ENCODE measurements at places on chromosomes 13 and 19.
A peak's percentile ranks its signal among the peaks of the same experiment; 100 is the strongest.

DNA sequence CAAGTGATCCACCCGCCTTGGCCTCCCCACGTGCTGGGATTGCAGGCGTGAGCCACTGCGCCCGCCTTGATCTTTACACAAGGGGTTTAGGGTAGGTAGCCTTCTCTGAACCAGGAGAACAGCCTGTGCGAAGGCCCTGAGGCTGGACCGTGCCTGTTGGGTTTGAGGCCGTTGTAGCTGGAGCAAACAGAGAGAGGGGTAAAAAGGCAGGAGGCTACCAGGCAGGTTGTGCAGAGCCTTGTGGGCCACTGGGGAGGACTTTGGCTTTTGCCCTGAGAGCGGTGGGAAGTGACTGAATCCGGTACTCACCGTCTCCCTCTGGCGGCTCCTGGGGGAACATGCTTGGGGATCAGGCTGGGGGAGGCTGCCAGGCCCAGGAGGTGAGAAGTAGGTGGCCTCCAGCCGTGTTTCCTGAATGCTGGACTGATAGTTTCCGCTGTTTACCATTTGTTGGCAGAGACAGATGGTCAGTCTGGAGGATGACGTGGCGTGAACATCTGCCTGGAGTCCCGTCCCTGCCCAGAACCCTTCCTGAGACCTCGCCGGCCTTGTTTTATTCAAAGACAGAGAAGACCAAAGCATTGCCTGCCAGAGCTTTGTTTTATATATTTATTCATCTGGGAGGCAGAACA is 24.6 kb downstream of the SPC24 start:
- no peak for DNase-seq

DNA sequence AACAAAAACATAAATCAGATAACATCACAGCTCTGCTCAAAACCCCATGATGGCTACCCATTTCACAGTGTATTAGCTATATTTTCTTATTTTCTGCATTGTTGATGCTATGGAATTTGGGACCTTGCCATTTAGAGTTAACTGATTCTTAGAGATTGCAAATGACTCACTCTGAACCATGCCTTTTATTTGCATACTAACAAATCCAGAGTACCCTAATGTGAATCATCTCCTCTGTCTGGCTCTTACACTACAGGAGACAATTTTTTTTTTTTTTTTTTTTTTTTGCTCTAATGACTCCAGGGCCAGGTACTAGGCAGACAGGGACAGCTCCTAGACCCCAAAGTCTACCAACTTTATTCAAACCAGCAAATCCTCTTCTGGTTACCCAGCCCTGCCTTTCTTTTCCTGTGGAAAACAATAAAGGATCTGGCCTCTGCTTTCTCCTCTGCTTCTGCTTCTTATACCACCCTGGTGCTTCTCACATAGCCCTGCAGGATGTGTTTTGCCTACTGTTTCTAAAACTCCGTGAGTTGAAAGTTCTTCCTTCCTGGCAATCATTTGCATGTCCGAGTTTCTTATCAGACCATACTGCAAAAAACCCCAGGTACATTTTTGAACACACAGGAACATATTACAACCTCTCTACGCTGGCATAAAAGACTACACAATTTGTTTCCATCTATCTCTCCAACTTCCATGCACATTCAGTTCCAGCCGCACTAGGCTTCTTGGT is 10.6 kb upstream of the ZNF460 start:
- DNase-seq = no peak

GRCh38 chr19:46431824-46432223 is 3.1 kb upstream of the PNMA8C start:
- DNase-seq = no peak

DNA sequence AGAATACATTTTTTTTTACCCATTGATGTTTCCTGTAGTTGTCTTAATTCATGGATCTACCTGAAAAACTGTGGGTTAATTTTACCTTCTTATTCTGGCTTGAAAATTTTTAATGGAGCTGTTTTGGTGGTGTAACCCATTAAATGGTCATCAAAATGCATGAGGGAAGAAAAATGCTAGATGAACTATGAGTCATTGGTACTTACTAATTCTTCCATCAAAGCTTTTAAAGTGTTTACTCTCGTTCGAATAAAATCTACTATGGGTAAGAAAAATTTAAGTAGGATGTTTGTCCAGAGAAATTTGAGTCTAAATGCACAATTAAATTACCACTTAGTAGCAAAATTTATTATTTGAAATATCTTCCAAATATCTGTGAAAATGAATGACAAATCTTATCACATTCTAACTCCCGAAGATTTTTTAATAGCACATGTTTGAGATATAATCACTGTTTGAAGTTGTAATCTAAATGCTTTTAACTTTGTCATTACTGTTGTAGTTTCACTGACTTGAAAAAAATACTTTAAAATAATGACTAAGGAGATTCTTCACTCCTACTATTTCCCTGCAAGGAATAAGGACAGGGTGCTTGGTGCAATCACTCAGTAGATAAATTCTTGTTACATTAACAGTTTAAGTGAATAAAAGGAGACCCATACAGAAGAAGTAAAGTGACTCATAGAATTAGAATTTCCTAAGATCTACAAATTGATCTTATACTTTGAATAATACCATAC is 437.7 kb downstream of the IRS2 start:
- DNase-seq = no peak

- DNase-seq = peak; percentile 67
Observed at GRCh38 chr13:38590796-38591507, 95.9 kb upstream of the FREM2 start.

DNA sequence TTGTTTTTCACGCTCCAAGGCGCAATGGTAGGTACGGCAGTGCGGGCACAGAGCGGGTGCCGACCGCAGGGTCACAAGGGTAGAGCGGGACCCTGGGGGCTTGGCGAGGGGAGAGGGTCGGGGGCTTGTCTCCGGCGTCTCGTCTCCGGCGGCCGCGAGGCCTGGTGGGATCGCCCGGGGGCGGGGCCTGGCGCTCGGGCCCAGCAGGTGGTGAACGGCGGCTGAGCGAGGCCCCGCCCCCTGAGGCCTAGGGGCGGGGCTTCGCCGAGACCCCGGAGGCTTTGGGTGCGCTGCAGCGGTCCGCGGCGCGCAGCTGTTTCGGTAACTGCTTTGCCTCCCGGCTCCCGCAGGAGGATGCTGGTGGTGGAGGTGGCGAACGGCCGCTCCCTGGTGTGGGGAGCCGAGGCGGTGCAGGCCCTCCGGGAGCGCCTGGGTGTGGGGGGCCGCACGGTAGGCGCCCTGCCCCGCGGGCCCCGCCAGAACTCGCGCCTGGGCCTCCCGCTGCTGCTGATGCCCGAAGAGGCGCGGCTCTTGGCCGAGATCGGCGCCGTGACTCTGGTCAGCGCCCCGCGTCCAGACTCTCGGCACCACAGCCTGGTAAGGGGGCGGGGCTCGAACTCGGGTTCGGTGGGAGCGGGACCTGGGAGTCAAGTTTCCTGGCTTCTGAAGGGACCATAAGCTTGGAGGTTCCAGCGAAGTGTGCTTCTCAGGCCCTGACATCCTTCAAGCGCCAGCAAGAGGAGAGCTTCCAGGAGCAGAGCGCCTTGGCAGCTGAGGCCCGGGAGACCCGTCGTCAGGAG is at the start of gene TSEN34:
TSS of gene TSEN34 (plus strand) at position 298 of the 800 bp plus-strand sequence. CDS start at position 355, 57 bp downstream.
- DNase-seq = peak; percentile 78

DNA sequence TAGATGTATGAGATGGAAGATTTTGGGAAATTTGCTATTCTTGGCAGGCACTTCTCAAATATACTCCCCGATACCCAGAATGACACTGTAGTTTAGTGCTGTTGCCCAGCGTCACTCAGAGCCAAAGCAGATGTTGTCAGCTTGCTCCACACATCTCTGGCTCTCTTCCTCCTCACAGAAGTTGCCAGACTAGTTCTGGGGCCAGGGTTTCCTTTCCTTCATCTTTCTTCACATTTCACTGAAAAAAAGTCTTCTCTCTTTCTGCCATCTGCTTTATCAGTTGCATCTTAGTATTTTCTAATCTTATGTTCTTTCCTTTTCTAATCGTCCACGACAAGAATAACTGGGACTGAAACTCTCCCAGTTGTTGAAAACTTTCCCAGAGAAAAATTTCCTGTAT is 251.4 kb downstream of the RGCC start:
- DNase-seq = no peak

- no peak for DNase-seq
Observed at GRCh38 chr19:11540645-11541044, 2.0 kb downstream of the CNN1 start.

DNA sequence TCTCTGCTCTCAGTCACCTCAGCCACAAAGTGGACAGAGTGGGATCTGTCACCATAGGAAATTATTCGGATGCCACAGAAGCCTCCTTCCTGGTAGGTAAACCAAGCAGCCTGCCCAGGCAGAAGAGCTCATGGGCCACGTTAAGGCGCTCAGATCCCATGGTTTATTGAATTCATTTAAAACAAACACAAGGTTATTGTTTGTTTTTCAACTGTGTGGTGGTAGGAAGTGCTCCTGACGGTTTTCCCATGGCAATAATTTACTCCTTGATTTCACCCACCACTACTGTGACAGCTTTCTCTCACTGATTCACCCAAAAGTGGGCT is 14.4 kb downstream of the BCAM start:
- DNase-seq = no peak

- no peak for DNase-seq
Observed at GRCh38 chr19:11416346-11417052, 2.6 kb downstream of the RGL3 start.

DNA sequence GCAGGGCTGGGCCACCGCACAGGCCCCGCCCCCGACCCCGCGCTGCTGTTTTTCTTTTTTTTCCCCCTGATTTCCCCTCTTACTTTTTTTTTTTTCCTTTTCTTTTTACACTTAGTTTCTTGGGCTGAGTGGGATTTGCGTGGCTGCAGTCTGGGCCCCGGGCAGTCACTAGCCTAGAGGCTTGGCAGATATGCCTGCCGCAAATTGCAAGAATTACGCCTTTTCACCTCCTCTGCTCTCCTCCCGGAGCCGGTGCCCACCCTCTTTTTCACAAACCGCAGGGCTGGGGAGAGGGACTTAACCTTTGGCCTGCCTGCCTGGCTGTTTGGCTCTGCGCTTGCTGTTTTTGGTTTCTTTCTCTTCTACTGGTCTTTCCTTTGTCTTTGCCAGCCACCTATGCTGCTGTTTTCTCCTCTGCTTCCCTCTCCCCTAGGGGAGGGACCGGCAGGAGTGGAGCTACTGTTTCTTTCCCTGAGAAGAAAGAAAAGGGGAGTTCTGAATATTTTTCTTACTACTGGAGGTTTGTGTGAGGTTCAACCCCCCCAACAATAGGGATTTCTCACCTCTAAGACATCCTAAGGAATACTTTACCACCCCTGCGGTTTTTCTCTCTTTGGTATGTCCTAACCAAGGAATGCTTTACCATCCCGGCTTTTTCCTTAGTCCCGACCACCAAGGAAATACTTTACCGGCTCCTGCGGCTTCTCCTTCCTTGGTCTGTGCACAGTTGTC is 11.0 kb downstream of the ZNF552 start:
- no peak for DNase-seq

- DNase-seq = peak; percentile 53
Observed at GRCh38 chr19:36573020-36573894, at the start of gene ZNF529. Gene ZNF529, minus strand, starts transcription at chr19:36573292. Its CDS starts 946 bp downstream, at chr19:36572346.

DNA sequence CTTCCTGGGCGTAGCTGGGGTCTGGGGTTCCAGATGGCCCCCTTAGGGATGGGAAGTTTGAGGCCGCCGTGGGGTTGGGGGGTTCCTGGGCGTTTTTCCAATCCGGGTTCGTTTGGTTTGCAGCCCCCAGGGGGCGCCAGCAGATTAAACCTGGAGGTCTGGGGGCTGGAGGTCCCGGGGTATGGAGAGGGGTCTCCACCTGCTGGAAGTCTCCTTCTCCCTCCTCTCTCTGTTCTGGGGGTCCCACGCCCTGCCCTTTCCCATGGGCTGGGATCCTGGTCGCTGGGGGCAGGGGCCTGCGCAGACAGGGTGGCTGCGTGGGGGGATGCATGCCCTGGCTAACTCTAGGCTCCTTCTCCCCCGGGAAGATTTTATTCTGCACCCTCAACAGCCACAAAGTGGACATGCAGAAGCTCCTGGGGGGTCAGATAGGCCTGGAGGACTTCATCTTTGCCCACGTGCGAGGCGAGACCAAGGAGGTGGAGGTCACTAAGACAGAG is 899 bp downstream of the GIPC3 start:
- DNase-seq = no peak

- no peak for DNase-seq
Observed at GRCh38 chr19:1236576-1236975, 1.2 kb downstream of the CBARP start.

DNA sequence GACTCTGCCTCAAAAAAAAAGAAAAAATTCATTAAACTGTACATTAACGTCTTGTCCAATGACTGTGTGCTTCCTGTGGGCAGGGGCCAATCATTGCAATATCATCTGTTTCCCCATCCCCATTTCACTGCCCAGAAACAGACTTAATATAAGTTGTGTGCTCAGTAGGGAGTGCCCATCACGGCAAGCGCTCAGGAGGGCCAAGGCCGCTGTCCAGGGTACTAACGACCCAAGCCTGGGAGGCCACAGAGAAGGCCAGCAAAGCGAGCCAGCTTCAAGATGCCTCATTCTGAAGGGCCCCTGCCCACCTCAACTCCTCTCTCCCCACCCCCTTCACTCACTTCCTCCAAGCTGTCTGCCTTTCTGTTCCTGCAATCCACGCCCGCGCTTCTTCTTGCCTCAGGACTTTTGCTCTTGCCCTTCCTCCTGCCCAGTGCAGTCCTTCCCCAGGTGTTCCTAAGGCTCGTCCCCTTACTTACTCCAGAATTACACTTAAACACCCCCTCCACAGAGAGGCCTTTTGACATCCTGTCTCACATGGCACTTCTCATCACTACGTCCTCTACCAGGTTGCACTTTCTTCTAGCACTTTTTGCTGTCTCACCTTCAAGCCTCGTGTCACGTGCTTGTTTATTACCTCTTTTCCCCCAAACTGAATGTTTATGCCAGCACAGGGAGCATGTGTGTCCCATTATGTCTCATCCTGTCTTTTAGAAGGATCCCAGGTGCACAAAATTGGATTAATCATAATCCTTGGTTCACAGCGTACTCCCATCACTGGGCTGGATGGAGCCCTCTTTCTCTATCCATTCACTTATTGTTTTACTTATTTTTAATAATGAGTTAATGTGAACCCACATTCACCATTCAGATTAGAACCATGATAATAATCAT is 11.3 kb upstream of the POU2F2 start:
- DNase-seq = no peak

GRCh38 chr13:27973291-27973690 is 4.2 kb upstream of the CDX2 start:
- no peak for DNase-seq

DNA sequence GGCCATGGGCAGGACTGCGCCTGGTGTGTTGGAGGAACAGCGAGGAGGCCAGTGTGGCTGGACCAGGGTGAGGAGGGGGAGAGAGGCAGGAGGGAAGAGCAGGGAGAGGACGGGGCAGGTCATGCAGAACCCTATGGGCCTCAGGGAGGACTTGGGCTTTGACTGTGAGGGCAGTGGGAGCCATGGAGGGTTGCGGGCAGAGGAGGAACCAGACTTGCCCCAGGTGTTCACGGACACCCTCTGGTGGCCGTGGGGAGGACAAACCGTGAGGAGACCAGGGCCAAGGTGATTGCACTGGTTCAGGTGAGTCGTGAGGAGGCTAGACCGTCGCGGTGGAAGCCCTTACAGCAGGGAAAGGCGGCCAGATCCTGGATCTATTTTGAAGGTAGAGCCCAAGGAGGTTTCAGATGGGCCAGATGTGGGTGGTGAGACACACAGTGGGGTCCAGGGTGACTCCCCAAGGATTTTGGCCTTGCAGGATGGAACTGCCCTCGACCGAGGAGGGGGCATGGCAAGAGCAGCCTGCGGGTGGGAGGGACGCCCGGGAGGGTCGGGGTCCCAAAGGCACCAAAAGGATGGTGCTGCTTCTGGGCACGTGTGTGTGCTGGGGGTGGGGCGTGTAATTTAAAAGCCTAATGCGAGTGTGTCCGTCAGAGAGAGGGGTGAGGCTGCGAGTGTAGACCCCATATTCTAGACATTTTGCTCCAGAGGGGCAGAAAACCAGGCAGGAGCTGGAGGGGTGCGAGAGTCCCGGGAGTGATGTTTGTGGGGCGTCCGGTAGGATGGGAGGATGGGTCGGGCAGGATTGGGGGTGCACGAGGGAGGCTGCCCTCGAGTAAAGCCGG is 2.7 kb upstream of the REXO1 start:
- DNase-seq = no peak

Measured in NCI-H187 (cell line).